ENCODE measurements at places on chromosomes 4 and X. TPM values are rescaled to one million over a fixed set of nuclear protein-coding genes. Genes with fewer than 3 reads are reported as not detected.

The ESX1 gene
- not detected for total RNA-seq

- DNase-seq, result no peak
These were observed 516 bp upstream of the ZIC3 start for GRCh38 chrX:137565318-137565904.

DNA sequence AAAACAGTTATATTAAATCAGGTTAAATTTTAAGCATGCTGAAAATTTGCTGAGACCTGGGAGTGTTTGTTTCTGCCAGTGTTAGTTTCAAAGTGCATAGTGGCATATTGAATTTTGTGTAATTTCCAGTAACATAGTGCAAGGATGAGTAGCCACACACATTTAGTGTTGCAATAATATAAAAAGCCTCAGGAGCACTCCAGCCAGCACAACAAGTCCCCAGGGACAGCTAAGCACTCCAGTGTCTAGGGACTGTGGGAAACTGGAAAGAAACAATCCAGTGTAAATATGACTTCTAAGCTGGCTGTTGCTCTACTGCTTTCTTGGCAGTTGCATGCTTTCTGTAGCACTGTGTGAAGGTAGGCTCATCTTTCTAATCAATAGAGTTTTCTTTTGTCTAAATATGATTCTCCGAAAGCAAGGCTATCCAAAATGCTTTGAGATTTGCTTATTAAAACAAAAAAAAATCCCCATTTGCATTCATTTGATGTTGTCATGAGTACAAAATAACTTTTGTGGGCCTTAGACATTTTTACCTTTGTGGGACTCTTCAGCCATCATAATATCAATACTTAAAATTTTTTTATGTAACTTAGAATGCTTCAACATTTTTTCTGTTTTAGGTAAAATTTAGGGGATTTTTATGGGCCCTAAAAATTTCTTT, 24.2 kb upstream of the CXCL2 start:
- no peak for DNase-seq

The EXOC1L gene
- not detected for total RNA-seq

The REELD1 gene
- total RNA-seq, result 1.1 TPM

The PPP4R3C gene
- total RNA-seq, result not detected

The GSX2 gene
- total RNA-seq, result not detected

- no peak for DNase-seq
These were observed 67.2 kb downstream of the SLIT2 start for GRCh38 chr4:20318909-20319277.

GRCh38 chrX:11663875-11664210, 1.9 kb downstream of the ARHGAP6 start:
- DNase-seq, result no peak

The P2RY4 gene
- total RNA-seq, result 3.9 TPM

The PRKG2 gene
- total RNA-seq, result not detected

The XKRX gene
- 0.14 TPM for total RNA-seq

- no peak for DNase-seq
These were observed 105.0 kb downstream of the ABCB7 start for GRCh38 chrX:75051047-75051446.

The FAM53A gene
- total RNA-seq, result 10.9 TPM

All from thoracic aorta (tissue), 2 donors.